ENCODE measurements at places on chromosomes 3 and 15.

DNA sequence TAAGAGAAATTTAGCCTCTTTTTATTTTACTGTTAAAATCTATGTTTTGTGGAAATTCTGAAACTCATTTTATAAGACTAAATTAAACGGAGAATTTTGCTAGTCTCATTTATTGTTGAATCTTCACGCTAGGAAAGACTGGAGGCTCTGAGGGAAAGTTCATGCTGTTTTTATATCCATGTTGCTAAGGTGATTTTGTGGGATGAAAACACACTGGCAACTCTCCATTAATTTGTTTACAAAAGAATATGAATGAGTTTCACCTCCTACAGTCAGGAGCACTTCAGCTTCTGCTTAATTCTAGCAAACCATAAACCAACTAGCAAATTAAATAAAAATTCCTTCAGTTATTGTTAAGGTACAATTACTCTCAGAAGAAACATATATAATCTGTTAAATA lies 195.4 kb downstream of the RAP2B start:
- no peak for DNase-seq

- no peak for DNase-seq
Measured at GRCh38 chr3:66152336-66152735, 68.5 kb upstream of the SLC25A26 start.

DNA sequence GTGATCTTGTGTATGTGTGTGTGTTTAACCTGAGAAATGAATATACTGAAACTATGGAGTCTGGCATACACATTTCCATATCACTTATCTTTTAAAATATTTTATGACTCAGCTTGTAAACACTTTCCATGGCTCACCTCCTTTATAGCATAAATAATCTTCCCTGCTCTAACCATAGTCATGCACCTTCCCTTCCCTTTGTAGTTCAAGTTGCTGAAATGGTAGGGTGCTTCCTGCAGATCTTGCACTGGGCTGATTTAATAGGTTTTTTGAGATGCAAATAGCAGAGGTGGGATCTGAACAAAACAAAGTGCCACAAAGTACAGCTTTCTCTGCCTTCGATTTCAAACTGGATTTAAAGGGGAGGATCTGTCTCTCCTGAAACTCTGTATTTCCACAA lies 712.7 kb upstream of the LMCD1 start:
- no peak for DNase-seq

DNA sequence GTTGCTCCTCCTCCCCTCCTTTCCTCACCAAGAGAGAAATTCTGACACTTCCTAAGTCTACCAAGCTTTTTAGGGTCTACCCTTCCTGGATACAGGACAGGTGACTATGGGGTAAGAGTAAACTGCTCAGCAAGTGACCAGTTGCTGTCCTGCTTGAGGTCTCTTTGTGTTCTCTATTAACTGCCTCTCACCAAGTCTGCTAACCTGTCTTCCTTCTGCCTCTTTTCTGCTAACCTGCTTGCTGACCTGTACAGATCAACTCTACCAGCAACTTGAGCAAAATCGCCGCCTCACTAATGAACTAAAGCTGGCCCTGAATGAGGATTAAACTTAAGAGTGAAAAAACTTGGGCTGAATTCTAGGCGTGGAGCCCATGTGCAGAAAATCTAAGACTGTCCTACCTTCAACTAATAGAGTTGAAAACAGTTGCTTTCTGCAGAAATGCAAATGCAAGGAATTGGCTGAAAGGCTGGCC lies 27.1 kb downstream of the TPM1 start:
- DNase-seq: no peak

- no peak for DNase-seq
Measured at GRCh38 chr3:147618691-147619090, 209.5 kb downstream of the ZIC1 start.

DNA sequence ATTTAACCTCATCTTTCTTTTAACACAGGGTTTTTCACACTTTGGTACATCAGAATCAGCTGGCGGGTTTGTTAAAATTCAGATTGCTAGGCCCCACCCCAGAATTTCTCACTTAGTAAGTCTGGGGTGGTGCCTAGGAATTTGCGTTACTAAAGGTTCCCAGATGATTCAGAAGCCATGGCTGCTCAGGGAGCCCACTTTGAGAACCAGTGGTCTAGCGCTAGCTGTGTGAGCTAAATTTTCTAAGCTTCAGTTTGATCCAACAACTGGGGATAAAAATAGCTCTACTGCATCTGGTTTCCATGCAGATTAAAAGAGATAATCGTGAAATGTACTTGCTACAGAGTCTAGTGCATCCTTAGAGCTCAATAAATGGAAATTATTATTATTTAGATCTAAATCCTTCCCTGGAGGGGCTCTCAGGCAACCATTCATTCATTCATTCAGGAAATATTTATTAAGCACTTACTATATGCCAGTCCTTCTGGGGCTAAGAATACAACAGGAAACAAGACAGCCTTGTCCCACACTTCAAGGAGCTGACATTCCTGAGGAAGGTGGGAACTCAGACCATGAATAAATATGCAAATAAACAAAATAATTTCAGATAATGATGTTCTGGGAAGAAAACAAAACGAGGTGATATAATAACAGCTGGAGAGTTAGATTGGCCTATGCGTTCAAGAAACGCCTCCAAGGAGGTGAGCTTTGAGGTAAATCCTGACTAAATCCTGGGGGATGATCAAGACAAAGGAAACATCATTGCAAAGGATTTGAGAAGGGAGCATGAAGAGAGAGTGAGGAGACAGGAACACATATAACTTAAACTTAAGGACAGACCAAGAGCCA lies 3.9 kb upstream of the CIDEC start:
- DNase-seq: no peak

GRCh38 chr3:62611541-62612240 lies 238.3 kb upstream of the FEZF2 start:
- no peak for DNase-seq

GRCh38 chr3:169297214-169297613 lies 366.3 kb downstream of the MECOM start:
- no peak for DNase-seq

DNA sequence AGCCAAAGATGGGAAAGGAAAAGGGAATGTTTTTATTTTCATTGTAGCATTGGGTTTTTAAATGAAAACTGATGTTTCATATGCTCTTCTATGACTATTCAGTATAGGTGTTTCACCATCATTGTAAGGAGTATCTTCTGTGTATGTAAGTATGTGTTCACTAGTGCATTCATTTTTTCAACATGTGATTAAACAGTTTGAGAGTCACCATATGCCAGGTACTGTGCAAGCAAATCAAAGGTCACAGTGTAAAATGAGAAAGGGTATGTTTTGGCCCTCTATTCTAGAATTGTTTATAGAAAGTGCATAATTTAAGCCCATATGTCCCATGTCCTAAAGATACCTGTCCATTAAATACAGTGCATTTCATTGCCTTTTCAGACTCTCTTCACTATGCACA lies 207.2 kb downstream of the ZBTB20 start:
- DNase-seq: no peak

GRCh38 chr15:69749797-69750196 lies 297.2 kb downstream of the RPLP1 start:
- peak; percentile 37 for DNase-seq

GRCh38 chr15:91865950-91866349 lies 12.4 kb downstream of the SLCO3A1 start:
- DNase-seq: no peak

DNA sequence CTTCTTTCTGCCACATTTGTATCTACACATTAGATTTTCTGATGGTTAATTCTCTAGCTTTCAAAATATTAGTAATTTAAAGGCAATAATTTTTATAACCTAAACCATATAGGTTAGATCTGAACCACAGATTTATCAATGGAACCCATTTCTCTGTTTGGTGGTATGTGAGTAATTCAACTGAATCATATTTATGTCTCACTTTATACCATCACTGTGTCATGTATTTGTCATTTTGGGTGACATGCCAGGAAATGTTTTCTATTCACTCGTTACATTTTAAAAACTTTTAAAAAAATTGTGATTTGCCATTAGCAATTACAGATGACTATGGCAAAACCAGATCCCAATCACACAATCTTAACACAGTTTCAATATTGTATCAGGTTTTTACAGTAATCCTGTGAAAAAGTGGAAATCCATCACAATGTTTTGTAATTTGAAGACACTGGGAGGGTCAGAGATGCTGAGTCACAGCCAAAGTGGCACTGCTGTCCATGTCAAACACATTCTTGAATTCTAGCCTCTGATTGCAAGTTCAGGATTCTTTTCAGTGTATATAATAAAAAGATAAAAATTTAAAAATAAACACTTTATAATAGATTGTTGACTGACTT lies 356.0 kb upstream of the RBMS3 start:
- DNase-seq: no peak

GRCh38 chr15:52254391-52254790 lies 41.2 kb downstream of the MYO5C start:
- DNase-seq: peak; percentile 38

DNA sequence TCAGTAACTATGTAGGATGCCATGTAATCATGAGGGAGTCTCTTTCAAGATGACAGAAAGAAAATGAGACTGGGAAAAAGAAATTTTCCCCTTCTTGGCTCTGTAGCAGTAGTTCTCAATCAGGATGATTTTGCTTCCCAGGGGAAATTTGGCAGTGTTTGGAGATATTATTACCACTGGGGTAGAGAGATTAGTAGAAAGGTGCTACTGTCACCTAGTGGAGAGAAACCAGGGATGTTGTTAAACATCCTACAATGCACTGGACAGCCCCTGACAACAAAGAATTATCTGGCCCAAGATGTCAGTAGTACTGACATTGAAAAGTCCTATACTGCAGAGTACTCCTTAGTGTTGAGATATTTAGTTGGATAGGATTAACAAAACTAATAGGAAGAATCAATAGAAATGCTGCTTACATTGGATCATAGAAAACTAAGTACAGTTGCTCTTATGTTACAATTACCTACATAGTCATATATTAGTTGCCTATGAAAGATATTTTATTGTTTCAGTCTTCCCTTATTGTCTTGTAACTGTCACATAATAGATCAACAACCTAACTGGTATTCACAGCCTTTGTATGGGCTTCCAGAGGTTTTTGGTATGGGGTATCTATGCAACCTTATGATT lies 433.3 kb downstream of the RAP2B start:
- peak; percentile 44 for DNase-seq

GRCh38 chr3:82796765-82797164 lies 1035.3 kb upstream of the GBE1 start:
- DNase-seq: no peak

- no peak for DNase-seq
Measured at GRCh38 chr3:59802045-59802444, 752.2 kb upstream of the CFAP20DC start.

- DNase-seq: no peak
Measured at GRCh38 chr3:141278196-141279076, 46.8 kb downstream of the PXYLP1 start.

- DNase-seq: no peak
Measured at GRCh38 chr3:14861446-14862302, 42.9 kb downstream of the FGD5 start.

DNA sequence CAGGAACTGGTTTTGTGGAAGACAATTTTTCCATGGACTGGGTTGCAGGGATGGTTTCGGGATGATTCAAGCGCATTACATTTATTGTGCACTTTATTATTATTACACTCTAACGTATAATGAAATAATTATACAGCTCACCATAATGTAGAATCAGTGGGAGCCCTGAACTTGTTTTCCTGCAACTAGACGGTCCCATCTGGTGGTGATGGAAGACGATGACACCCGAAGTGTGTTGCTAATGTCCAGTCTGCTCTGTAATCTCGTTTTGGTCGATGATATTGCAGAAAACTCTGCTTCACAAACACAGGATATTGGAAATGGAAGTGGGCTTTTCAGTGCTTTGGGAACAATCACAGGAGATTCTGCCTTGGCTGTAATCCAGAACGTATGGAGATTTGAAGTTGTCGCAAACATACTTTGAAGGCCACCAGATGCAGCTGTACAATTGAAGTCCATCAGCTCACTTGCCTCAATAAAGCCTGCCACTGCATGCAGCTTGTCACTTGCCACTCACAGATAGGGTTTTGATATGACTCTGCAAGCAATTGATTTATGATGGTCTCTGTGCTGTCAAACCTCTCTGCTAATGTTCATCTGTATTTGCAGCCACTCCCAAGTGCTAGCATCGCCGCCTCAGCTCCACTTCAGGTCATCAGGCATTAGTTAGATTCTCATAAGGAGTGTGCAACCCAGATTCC lies 141.7 kb downstream of the TJP1 start:
- DNase-seq: no peak

DNA sequence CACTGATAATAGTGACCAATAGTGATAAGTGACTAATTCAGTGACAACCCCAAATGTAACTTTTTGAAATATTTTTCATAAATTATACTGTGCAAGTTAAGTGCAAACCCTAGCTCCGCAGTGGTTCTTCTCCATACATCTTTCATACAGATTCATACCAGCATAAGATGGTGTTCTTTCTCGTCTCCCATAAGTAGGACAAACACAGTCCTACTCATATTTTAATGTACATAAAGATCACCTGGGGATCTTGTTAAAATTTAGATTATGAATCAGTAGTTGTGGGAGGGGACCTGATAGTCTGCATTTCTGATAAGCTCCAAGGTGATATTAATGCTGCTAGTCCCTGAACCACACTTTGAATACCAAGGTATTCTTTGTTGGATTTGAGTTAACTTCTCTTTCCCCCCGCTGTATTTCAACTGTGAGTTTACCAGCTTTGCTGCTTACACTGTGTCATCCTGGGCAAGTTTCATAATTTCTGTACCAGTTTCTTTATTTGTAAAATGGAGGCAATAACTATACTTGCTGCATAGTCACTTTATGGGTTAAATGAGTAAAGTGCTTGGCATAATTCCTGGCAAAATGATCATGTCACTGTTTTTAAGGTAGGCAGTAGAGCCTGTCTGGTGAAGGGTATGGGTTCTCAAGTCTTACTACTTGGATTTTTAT lies 34.7 kb upstream of the C3orf38 start:
- no peak for DNase-seq
